ENCODE measurements at places on chromosomes 3 and 15.

GRCh38 chr3:183822631-183823030 lies 2.7 kb downstream of the MAP6D1 start:
- DNase-seq, result peak; percentile 45

DNA sequence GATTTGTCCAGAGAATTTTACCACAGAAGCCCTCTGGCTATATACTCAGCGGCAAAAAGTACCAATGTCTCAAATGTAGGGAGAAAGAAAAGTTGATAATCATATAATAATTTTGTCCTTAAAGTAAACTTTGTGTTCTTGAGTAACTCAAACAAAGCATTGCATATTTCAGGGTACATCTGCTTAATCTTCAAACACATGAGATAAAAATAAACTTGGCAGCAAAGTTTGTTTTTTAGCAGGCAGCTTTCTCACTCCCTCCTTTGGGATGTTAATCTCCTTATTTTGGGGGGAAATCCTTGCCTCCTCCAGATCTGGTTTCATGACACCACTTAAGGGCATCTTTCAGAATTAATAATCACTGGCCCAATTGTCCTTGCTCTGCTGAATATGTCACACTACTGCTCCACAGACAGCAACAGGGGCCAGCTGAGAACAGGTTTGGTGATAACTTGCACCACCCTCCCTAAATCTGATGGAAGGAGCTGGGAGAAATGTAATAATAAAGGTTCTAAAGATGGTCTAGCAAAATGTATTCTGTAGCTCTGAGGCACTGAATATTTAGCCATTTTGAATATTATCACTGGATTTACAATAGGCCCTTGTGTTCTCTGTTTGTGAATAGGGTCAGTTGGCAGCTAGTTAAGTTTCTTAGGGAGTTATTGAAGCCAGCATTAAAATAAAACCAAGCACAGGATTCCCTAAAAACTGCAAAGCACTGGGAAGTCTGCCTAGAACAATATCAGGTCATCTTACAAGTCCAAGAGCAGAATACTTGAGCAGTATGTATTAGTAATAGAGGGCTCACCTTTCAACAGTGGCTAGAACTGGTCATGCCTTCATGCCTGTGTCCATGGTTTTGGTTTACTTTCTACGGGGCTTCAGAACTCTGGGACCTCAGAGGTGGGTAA lies 79.2 kb downstream of the EFL1 start:
- DNase-seq, result no peak

DNA sequence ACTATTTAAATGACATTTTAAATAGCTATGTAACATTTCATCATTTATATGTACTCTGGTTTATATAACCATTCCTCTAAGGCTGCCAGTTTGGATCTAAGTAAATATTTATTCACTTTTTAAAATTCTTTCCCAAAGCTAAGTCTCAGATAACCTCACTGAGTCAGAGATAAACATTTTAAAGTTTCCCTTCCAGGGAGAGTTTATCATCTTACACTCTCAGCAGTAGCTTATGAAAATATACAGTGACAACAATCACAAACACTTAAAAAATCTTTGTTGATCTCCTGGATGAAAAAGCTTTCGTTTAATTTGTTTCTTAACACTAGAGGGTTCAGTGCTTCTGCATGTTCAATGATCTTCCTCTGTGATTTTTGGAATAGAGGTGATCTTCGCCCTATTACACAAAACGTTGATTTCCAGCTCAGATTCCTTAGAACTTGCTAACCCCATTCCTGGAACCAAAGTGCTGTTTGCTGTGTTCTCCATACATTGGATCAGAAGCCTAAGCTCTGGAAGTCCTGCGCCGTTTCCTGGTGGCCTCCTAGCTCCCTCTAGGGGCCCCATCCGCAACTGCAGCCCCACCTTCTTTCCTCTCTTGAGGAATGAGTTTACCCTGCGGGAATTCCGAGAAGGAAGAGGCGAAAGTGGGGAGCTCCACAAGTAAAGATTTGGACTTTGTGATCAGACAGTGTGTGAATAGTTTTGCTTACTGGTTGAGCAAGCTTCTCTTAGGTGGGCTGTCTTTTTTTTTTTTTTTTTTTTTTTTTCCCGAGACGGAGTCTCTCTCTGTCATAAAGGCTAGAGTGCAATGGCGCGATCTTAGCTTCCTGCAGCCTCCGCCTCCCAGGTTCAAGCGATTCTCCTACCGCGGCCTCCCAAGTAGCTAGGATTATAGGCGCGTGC lies 29.3 kb upstream of the SACM1L start:
- peak; percentile 35 for DNase-seq

- no peak for DNase-seq
Observed at GRCh38 chr15:31457631-31458526, 131.2 kb downstream of the KLF13 start.

DNA sequence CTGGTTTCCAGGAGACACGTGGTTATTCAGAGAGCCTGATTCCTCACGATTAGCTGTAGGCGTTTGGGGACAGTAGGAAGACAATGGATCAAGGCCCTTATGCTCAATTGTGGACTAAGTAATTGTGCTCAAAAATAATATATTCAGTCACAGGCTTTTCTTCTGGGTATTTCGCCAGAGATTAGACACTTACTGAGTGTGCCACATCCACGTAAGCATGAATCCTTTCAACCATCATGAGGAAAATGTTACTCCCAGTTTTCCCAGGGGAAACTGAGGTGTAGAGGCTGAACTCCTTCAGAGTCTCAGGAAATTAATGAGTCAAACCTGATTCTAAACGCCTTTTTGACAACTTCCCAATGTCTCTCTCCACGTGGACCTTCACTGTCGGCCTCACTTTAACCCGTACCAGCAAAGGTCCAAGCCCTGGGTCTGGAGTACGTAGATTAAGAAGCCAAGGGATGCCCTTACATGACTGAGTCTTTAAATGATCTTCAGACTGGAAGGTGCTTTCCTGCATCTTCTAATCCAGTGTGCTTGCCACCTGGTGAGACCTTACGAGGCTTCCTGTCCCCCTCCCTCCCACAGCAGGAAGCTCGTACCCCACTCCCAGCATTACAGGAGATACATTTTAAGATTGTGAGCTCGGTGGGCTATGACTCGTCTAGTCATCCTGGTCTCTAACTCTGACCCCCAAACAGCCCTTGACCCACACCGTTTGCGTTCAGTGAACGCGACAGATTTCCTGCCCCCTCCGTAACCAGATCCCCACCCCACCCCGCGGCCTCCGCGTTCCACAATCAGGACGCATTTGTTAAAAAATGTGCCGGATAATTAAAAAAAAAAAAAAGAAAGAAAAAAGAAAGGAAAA lies 1.7 kb downstream of the PKM start:
- DNase-seq, result no peak

DNA sequence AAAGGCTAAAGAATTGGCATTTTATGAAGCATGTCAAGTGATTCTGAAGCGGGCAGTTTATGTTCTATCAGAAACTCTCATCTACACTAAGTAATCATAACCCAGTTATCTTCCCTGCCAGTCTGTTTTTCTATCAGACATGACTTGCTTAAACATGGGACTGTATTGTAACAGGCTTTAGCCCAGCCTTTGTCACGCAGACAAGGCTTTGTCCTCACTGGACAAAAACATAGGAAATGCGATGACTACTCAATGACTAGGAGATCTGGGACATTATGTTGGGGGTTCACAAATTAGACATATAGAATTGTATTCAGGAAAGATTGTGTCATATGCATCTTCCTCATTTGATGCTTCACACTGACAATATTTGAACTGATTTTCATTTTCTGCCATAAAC lies 115.5 kb downstream of the GADL1 start:
- DNase-seq, result no peak

- no peak for DNase-seq
Observed at GRCh38 chr3:189563853-189564563, 67.2 kb upstream of the TP63 start.

- no peak for DNase-seq
Observed at GRCh38 chr3:17605032-17605431, 137.4 kb downstream of the TBC1D5 start.

DNA sequence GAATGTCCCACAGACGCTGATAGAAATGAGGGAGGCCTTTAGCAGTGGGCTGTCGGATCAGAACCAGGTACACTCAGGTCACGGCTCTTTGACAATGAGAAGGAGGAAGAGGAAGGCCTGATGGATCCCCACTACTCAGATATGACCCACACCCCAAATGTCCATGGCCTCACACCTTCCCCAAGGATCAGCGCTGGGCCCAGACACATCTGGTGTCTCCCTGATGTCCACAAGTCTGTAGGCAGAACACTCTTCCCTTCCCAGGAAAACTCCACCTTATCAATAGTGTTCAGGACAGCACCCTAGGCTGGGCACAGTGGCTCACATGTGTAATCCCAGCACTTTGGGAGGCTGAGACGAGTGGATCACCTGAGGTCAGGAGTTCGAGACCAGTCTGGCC lies 33.3 kb upstream of the SFMBT1 start:
- DNase-seq, result no peak

- DNase-seq, result no peak
Observed at GRCh38 chr15:82830427-82831173, 21.2 kb downstream of the WHAMM start.

- no peak for DNase-seq
Observed at GRCh38 chr15:70974004-70974832, 81.6 kb downstream of the LRRC49 start.

DNA sequence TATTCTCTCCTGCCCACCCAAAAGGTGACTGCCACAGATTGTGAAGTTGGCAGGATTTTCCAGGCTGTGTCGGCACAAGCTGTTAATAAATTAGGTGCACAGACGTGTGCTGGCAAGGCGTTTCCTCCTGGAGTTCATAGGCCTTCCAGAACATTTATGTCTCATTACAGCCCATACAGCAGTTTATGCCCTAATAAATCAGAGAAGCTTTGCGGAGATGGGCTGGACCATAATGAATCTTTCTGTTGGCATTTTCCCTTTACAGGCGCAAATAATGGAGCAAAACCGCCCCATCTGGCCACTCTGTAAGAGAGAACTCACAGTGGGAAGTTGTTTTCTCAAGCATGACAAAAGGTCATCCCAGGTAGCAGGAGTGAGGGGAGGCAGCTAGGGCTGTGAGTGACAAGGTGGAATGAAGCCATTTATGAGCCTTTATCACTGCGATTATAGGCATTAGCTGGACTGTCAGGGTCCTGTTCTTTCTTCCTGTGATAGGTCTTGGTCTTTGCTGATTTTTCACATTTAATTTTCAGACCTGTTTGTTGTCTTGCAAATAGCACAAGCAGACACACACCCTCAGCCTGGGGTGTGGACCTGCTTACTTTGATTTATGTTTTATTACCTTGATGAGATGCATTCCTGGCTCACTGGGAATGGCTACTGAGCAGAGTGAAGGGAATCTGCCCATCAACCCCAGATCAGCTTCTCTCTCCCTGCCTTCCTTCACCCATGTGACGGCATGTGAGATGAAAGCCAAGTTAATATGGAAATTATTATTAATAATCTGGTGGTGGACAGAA lies 257.5 kb downstream of the LRTM1 start:
- no peak for DNase-seq

- DNase-seq, result no peak
Observed at GRCh38 chr3:152245498-152246170, 23.1 kb upstream of the MBNL1 start.

- no peak for DNase-seq
Observed at GRCh38 chr3:124322309-124322880, 330.5 kb upstream of the ROPN1 start.

DNA sequence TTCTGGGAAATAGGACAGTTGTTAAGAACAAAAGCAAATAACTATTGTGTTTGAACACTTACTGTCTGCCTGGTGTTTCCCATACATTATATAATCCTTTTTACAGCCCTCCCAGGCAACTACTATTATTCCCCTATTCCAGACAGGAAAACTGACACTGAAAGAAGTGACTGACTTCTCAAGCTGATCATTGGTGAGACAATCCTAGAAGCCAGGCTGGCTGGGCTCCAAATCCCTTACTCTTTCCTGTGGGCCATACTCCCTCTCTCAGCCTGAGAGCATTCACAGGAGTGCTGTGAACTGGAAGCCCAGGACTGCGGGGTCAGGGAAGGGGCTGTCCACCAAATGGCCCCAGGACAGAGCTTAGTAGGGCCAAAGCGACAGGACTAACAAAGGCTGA lies 39.2 kb upstream of the PDE8A start:
- DNase-seq, result no peak

- no peak for DNase-seq
Observed at GRCh38 chr15:69725957-69726356, 273.3 kb downstream of the RPLP1 start.

Measured in caudate nucleus (tissue), 63 donors.